Progenitor cell of endocrine pancreas (in vitro differentiated cells): ENCODE measurements at places on chromosomes 2 and 18. TPM values are rescaled to one million over a fixed set of nuclear protein-coding genes. Genes with fewer than 3 reads are reported as not detected.

The MTCL1 gene
- 81.5 and 85.6 TPM in 2 replicates for total RNA-seq

The SAG gene
- not detected in 2 replicates for total RNA-seq

The MROH2A gene
- total RNA-seq, result not detected in 2 replicates

The KCNG2 gene
- not detected in 2 replicates for total RNA-seq

The PLA2R1 gene
- total RNA-seq, result 1.3 and 1.7 TPM in 2 replicates

The NCKAP5 gene
- 1.2 and 1.7 TPM in 2 replicates for total RNA-seq

The NYAP2 gene
- total RNA-seq, result 0.10 TPM in 1 of 2 replicates, not detected in the other

The GATA6 gene
- 112 and 114 TPM in 2 replicates for total RNA-seq

The SLC4A5 gene
- total RNA-seq, result 4.1 and 5.9 TPM in 2 replicates

The EIF2B4 gene
- 49.6 and 56.7 TPM in 2 replicates for total RNA-seq

The ALLC gene
- total RNA-seq, result 0.16 TPM in 1 of 2 replicates, not detected in the other

The SP100 gene
- 2.3 and 4.1 TPM in 2 replicates for total RNA-seq

The WDCP gene
- total RNA-seq, result 22.4 and 23.7 TPM in 2 replicates

The RESP18 gene
- total RNA-seq, result not detected in 2 replicates

The ARHGAP25 gene
- 1.3 and 1.8 TPM in 2 replicates for total RNA-seq

The FAM161A gene
- total RNA-seq, result 19.0 and 23.7 TPM in 2 replicates

The IFIH1 gene
- 6.6 and 6.8 TPM in 2 replicates for total RNA-seq

The CFC1 gene
- total RNA-seq, result 27.7 and 30.9 TPM in 2 replicates

The TCF23 gene
- not detected in 2 replicates for total RNA-seq

The LOXHD1 gene
- total RNA-seq, result 0.33 and 0.36 TPM in 2 replicates
